ENCODE measurements at places on chromosomes 7 and 10. TPM values are rescaled to one million over a fixed set of nuclear protein-coding genes. Genes with fewer than 3 reads are reported as not detected.

ERVW-1 gene
- 1.1 TPM for total RNA-seq

DNA sequence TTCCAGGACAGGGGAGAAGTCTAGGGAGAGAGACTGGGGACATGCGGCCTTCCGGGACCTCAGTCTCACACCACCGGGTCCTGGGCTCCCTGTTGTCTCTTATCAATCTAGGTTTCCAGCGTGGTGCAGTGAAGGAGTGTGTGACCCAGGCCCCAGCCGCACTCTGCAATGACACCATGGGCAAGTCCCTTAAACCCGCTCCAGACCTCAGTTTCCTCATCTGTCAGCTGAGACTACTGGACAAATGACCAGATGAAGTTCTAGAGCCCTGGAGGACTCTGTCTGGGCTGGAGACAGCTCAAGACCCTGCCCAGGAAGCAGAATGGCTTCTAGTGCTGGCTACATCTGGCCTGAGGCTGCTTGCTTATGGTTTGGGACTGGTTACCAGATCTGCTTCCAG is 20.1 kb upstream of the EIF5AL1 start:
- DNase-seq: no peak

GRCh38 chr10:22230158-22230833 is 12.5 kb upstream of the EBLN1 start:
- DNase-seq: peak; percentile 23

DNA sequence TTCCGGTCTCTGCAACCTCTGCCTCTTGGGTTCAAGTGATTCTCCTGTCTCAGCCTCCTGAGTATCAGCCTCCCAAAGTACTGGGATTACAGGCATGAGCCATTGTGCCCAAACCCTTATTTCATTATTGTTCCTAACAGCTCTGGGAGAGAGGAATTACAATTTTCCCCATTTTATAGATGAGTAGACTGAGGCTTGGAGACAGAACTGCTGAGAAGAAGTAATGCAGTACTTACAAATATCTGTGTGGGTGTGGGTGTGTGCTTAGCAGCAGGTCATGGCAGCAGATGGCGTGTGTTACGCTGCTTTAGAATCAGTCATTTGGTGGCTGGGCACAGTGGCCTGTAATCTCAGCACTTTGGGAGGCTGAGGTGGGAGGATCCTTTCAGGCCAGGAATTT is 7.4 kb downstream of the PRKRIP1 start:
- DNase-seq: no peak

GIMAP5 gene
- total RNA-seq: not detected

DNA sequence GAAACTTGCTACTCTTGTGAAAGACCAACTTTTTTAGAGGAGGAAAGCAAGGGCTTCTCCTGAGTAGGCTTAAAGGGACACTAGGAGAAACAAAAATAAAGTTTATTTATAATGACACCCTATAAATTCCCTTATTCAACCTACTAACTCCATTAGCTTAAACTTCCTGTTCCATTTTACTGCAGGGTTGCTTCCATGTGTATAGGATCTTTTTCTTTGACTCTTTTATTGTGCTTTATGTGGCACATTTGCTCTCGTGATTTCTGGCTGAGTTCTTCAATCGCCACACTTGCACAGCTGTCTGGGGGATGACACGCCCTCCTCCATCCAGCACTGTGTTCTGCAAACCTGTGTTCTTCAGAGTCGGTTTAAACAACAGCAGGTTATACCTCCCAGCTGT is 225.7 kb upstream of the NPVF start:
- no peak for DNase-seq

EVX1 gene
- not detected for total RNA-seq

DNA sequence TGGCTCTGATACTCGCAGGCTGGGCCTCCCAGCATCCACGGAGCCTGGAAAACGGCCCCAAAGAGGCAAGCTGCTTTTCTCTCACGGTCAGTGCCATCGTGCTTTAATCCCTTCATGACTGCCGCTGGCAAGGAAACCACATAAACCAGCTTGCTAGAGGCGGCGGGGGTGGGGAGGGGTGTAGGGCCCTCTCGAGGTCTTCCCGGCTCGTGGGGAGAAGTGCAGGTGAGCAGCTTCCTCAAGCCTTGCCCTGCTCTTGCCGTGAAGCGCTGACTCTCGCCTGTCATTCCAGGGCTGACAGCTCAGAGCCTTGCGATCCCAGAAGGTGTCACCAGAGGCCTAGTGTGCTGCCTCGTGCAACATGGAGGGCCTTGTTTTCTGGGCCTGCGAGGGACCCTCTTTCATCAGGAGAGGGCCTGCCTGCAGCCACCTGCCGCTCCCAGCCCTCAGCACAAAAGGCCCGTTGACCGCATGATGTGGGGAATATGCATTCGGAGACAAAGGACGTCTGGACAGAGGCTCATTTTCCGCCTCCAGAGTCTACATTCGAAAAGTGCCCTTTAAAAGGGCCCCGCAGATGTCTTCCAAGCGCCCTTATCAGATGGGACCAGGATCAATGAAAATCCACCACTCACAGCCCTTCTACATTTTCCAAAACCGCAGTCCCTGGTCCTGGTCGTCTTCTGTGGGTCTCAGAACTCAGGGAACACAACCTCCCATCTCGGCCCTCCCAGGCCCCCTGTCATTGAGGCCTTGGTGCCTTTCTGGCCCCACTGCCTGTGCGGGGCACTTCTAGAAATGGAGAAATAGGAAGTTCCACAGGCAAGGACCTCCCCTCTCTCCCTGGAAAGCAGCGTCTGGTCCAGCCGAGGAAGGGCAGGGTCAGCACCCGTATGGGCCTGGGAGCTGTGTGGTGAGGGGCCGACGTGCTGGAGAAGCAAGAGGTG is 58.7 kb downstream of the ZRANB1 start:
- DNase-seq: peak; percentile 76

LIPM gene
- not detected for total RNA-seq

DNA sequence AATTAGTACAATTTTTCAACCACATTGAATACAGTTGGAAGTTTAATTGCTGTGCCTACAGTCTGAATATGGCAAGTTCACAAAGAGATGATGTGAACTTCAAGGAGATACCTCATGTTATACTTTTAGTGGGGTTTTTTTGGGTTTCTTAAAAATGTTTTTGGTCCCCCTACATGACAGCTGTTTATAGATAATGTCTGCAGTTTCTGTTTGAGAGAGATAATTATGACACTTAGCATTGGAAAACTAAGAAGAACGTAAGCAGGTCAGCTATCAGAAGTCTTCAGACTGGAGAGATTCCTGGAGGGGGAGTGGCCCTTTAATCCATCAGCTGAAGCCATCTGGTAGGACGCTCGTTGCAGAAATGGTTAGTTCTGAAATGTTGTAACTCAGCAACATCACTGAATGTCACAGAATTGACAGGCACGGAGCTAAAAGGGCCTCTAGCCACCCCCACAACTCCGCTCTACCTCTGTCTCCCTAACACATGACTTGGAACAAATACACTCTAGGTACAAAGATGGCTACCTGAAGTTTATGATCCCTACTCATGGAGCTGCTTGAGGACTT is 29.0 kb downstream of the TIMM23 start:
- no peak for DNase-seq

- DNase-seq: peak; percentile 84
Observed at GRCh38 chr10:110354322-110354766, 49.6 kb upstream of the SMNDC1 start.

GRCh38 chr7:47653550-47654411 is 71.9 kb upstream of the TNS3 start:
- no peak for DNase-seq

CHCHD1 gene
- total RNA-seq: 91.4 TPM

Measured in H7 (cell line).